Activated CD4-positive, alpha-beta T cell treated with anti-CD3 and anti-CD28 coated beads for 24 hours (primary cell): ENCODE measurements at places on chromosomes 2 and 18.

- no peak for DNase-seq
These were observed 32.1 kb upstream of the PAX3 start for GRCh38 chr2:222330910-222331309.

GRCh38 chr2:175914846-175915245 is 87.2 kb downstream of the LNPK start:
- no peak for DNase-seq

GRCh38 chr2:113056521-113056920 is 2.5 kb upstream of the IL36RN start:
- DNase-seq, result no peak

DNA sequence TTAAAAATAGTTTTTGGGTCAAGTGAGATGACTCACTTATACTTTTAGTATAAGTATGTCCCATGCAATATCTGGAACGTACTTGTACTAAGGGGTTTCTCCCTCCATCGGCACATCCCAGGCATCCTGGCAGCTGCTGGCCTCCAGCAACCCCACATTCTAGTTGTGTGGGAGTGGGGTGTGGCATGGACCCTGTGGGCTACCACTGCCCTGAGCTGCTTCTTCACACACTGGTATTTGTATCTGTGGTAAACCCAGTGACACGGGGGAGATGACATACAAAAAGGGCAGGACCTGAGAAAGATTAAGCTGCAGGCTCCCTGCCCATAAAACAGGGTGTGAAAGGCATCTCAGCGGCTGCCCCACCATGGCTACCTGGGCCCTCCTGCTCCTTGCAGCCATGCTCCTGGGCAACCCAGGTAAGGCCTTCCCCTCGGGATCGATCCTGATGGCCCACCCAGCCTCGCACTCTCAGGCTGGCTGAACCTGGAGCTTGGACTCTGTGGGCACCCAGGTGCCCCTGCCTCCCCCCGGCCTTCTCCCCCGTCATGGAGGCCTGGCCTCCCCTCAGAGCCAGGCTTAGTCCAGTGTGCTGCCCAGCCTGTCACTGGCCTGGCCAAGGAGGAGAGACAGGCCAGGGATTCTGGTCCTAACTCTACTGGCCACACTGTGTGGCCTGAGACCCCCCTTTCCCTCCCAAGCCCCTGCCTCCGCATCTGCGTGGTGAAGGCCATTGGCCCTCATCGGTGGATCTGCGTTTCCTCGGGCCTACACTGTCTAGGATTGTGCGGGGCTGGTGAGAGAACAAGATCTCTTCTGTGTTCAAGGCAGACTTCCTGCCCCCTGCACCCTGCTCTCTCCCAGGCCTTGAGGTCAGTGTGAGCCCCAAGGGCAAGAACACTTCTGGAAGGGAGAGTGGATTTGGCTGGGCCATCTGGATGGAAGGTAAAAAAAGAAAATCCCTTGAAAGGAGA is at the start of gene GNLY:
TSS of gene GNLY (plus strand) at position 307 of the 974 bp plus-strand sequence. CDS start at position 368, 61 bp downstream.
- DNase-seq, result no peak

GRCh38 chr2:201040867-201041628 is 30.4 kb downstream of the HYCC2 start:
- DNase-seq, result no peak

GRCh38 chr2:235051436-235052260 is 99.8 kb downstream of the SH3BP4 start:
- no peak for DNase-seq

GRCh38 chr18:47323158-47323557 is 71.7 kb upstream of the SKOR2 start:
- DNase-seq, result no peak

- no peak for DNase-seq
These were observed 92.4 kb downstream of the SOCS6 start for GRCh38 chr18:70380915-70381896.

DNA sequence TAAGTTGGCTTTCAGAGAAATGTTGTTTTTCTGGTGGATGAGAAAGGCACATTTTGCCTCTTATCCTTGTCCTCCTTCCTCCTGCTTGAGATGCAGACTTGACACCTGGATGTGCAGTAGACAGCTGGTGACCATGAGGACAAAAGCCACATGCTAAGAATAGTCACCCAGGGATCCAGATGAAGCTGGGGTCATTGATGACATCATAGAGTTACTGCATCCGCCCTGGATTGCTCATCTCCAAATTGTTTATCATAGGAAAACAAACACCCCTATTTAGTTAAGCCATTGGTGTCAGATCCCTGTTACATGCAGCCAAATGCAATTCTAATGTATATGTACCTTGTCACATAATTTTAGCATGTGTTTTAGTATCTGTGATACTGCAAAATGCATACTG is 16.3 kb upstream of the SLC1A4 start:
- no peak for DNase-seq

DNA sequence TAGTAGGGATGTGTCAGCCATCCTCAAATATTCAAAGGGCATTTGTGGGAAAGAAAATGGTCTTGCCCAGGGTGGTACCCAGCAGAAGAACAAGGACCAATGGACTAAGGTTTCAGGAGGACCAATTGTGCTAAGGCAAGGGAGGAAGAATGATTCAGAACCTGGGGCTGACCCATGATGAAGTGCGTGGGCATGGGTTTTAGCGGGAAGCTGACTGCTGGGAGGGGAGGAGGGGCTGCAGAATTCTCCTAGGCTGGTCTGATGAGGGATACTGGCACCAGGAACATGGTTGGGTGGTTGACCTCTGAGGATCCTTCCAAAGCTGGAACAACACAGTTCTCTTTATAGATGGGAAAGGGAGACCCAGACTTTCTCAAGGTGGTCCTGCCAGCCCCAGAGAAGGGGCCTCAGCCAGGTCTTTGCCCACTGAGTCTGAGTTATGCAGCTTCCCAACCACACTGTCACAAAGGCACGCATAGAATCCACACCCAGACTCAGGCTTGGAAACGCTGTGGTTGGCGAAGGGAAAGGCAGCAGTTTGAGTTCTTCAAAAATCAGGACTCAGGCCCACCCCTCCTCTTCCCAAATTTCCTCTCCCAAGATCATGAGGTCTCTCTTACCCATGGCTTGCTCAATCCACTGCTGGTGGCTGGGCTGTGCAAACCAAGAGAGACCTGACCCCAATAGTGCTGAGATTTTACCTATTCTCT is 37.3 kb downstream of the MARCO start:
- no peak for DNase-seq

DNA sequence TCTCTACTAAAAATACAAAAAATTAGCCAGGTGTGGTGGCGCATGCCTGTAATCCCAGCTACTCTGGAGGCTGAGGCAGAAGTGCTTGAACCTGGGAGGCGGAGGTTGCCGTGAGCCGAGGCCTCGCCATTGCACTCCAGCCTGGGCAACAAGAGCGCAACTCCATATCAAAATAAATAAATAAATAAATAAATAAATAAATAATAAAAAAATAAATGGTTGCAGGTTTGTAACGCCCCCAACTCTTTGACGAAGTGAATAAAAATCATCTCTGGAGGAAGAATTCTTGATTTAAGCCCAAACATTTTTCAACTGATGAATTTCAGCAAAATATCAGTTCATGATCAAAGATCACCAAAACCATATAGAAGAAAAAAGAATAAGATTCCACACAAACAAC is 13.3 kb upstream of the CNRIP1 start:
- DNase-seq, result no peak

DNA sequence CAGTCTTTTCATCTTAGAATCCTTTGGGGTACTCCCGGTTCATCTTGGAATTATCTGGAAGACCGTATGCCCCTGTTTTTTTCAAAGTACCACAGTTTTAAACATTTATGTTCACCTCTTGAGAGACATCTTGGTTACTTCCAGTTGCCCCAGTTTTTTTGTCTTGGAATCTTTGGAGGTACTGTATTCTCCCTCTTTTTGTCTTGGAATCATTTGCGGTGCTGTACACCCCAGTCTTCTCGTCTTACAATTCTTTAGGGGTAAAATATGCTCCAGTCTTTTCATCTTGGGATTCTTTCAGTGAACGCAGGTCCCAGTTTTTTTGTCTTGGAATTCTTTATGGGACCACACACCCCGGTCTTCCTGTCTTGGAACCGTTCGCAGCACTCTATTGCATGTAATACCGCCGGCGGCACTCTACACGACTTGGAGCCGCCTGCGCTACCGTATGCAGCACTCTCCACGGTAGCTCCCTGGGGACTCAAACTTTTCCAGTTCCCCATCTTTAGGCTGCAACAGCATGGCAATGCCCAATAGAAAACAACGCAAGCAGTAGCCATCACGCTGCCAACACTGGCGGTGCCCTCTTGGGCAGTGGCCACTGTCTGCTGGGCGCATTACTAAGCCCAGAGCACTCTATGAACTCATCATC is 21.2 kb upstream of the ZDBF2 start:
- DNase-seq, result no peak

DNA sequence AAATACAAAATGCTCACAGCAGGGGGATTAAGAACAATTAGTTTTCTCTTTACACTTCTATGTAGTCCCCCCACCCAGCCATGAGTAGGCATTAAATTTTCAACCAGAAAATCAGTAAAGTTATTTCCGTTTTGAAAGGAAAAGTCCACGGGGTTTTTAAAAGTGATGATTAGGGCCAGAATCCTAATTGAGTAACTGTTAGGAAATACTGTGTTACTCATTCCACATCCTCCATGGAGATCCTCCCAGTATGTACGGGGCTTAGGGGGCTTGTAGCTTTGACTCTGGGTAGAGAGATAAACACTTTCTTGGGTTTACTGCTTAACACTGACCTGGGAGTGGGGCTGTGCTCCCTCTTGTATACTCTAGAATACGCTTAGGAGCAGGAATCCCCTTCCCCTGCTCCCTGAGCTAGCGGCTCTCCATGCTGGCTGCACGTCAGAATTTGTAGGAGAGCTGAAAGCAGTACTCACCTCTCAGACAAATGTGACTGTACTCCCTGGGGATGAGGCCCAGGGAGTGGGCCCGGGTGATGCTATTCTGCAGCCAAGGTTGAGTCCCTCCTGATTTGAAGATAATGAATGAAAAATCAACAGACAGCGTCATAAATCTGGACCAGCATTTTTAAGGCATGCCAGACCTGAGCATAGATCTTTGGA is 100.5 kb downstream of the SLC4A3 start:
- DNase-seq, result no peak

DNA sequence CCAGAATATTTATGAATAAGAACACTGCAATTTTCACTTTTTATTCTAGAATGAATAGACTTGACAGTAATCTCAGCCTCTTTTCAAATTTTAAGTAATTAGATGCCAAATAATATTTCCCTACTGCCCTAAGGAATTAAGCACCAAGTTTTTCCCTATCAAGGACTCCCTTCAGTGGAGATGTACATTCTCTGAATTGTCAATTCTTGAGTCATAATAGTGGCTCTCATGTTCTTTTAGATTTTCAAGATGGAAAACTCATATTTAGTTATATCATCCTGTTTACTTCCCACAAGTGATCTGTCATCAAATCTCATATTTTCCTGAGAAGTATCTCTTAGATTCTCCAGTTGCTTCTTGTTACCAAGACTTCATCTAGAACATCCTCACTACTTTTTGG is 1248.9 kb upstream of the CHAC2 start:
- DNase-seq, result no peak

- no peak for DNase-seq
These were observed 94.0 kb downstream of the VRK2 start for GRCh38 chr2:58140508-58141072.

- DNase-seq, result no peak
These were observed 408.7 kb upstream of the TCF4 start for GRCh38 chr18:55996717-55997116.

GRCh38 chr2:19256121-19256601 is 102.3 kb downstream of the OSR1 start:
- no peak for DNase-seq

DNA sequence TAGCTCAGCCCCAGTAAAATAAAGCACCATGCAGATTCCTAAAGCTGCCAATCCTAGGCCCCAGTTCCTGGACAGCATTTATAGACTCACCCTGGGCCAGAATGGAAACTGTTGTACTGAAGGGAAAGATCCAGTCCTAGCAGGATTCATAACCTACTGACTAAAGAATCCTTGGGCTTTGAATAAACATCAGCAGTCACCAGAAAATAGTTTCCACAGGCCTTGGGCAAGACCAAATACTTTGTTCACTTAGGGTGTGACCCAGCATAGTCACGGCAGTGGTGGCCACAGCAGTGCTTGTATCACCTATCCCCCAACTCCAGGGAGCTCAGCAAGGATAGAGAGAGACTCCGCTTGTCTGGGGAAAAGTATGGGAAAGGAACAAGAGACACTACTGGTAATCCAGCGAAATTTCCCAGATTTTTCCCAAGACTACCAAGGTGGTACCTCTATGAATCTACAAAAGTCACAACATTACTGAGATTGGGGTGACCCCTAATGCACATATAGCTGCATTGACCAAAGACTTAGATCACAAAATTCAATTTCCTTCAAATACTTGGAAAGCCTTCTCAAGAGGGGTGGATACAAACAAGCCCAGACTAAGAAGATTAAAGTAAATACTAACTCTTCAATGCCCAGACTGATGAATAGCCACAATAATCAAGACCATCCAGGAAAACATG is 748.1 kb upstream of the LRATD1 start:
- no peak for DNase-seq

- no peak for DNase-seq
These were observed 69.5 kb downstream of the HNRNPLL start for GRCh38 chr2:38533180-38533579.

- DNase-seq, result no peak
These were observed 30.6 kb upstream of the PPP3R1 start for GRCh38 chr2:68282811-68283418.

DNA sequence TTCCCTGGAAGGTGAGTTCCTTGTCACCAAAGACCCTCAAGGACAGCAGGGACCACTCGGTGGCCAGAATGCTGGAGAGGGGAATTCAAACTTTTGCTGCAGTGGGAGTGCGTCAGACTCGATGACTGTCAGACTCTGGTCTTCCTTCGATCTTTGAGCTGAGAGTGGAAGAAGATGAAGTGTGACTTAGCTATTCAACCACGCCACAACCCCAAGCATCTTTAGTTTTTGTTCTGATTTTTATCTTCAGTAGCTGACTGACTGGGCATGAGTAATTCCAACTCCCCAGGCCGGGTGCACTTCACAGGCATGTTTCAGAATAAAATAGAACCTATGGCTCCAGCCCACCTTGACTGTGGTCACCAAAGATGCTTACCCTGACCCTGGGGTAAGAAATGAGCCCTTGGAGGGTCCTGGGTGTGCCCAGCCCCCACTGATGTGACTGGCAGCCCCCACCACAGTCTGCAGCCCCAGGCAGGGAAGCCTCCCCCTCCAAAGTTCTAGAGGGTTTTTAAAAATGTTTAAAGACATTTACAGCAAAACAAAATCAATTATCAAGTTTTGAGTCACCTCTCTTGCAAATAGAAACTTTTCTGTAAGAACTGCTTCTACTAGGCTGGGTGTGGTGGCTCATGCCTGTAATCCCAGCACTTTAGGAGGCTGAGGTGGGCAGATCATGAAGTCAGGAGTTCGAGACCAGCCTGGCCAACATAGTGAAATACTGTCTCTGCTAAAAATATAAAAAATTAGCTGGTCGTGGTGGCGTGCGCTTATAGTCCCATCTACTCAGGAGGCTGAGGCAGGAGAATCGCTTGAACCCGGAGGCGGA is 24.9 kb upstream of the YWHAQ start:
- DNase-seq, result peak; percentile 59
